ENCODE measurements at places on chromosomes 4 and X. TPM values are rescaled to one million over a fixed set of nuclear protein-coding genes. Genes with fewer than 3 reads are reported as not detected.

The RAP1GDS1 gene
- polyA plus RNA-seq: 12.6 TPM

The RNF175 gene
- 0.07 TPM for polyA plus RNA-seq

The PORCN gene
- 7.6 TPM for polyA plus RNA-seq

DNA sequence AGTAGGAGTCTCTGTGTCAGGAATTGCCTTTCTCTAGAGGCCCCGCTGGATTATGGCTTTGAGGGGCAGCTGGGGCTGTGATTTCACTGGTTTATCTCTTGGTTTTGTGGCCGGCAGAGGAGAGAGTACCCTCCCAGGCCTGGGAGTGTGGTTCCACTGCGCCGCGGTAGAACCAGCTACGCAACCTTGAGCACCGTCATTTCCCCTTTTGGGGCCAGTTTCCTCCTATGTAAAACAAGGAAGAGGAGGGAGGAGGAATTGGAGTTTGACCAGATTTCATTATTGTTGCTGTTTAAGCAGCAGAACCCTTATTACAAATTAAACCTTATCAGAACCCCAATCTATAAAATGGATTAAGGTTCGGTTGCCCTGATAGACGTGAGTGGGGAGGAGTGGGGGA is 4.4 kb downstream of the SOX3 start:
- no peak for DNase-seq

The PLP1 gene
- 11.1 TPM for polyA plus RNA-seq
